Kidney (tissue), 22 donors: ENCODE measurements at places on chromosomes 5 and 9. TPM values are rescaled to one million over a fixed set of nuclear protein-coding genes. Genes with fewer than 3 reads are reported as not detected.

- no peak for DNase-seq
Measured at GRCh38 chr5:95631991-95632675, 12.2 kb downstream of the GPR150 start.

C5orf58 gene
- not detected for total RNA-seq

GRCh38 chr5:137220523-137220927 lies 278.6 kb downstream of the SPOCK1 start:
- no peak for DNase-seq

DNA sequence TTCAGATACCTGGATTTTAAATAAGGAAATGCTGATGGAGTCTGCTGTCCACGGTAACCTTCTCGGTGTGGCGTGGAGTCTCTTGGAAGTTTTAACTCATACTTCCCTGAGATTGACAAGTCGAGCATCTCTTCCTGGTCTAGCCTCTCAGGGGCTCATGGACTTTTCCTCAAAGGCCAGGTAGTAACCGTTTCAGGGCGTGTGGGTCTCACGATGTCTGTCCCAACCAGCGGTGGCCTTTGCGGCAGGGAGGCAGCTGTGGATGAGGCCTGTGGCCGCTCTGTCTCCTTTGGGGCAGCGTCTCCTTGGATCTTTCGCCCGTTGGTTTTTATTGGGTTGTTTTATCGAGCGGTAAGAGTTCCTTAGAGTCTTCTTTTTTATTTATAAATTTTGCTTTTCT lies 32.8 kb downstream of the CEP72 start:
- DNase-seq = peak; percentile 45

PCDHGB2 gene
- total RNA-seq = 4.0 TPM

MYMK gene
- not detected for total RNA-seq

DNA sequence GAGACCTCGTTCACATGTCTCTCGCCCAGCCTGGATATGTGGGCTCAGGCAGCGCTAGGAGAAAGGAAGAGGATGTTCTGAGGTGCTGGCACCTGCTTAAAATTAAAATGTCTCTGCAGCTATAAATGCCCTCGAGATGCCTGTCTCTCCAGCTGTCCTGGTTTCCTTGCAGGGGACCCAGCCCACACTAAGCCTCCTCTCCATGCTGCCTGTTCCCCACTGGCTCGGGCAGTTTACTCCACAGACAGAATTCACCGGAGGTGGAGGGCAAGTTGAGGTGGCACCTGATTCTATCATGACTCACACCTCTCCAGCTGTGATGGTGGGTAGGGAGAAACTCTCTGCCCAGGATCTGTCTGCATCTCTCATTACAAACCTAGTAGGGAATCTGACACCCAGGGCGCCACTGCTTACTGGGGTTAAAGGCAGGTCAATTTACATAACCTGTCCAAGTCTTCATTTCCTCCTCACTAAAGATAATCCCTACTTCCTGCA lies 420.9 kb downstream of the SPOCK1 start:
- DNase-seq = peak; percentile 78
